NCI-H1417 (cell line): ENCODE measurements at places on chromosomes 1 and 21.

DNA sequence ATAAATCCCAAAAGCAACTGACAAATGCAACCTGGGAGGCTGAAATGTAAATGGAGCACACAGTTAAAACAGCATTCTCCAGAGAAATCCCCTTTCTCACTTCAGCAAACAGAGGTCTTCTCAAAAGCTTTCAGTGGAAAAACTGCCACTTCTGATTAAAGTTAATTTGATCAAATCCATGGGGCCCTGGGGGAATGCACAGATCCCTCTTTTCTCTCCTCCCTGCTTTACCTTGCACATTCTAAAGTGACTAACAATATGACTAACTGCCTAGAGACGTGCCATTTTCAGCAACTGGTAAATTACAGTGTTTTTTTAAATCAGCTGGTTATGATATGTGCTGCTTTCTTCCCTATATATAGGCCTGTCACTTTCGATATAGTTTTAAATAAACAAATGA is 142.5 kb downstream of the RERE start:
- no peak for DNase-seq

- DNase-seq = no peak
Observed at GRCh38 chr1:80083892-80084291, 1077.4 kb upstream of the ADGRL4 start.

DNA sequence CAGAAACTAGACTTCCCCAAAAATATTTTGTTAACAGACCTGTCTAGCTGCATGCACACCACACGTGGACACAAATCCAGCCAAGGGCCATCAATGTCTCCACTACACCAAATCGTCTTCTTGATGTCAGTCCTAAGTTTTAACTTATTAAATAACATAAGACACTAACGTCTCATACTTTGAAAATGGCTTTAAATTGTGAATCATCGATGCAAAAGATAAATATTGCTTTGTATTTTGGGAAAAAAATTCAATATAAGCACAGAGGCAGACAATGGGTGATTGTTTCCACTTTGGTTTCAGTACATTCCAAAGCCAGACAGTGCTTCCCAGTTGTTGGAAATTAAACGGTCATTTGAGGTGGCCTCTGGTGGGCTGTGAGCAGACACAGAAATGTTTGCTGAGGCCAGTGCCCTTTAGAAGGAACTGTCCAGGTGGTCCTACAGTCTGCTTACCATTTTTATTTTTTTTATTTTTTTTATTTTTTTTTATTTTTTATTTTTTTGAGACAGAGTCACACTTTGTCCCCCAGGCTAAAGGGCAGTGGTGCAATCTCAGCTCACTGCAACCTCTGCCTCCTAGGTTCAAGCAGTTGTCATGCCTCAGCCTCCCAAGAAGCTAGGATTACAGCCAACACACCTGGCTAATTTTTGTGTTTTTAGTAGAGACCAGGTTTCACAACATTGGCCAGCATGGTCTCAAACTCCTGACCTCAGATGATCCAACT is 1.8 kb upstream of the KIAA2013 start:
- no peak for DNase-seq

GRCh38 chr1:68147534-68148171 is 84.7 kb downstream of the WLS start:
- no peak for DNase-seq

- peak; percentile 38 for DNase-seq
Observed at GRCh38 chr1:90753556-90753955, 36.5 kb upstream of the BARHL2 start.

DNA sequence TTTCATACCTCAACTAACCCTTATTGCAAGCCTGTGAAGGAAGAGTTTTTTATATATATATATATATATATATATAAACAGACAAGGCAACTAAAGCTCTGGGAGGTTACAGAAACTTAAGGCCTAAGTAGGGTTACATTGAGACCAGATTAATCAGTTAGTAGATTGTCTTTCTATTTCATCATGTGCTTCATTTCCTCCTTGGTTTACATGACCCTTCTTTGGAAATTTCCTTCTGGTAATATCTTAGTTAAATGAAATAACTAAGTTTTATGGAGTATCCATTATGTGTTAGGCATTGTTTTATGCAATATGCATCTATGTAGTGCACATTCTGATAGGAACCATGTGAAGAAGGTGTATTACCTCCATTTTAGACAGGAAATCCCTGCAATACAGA is 112.7 kb downstream of the FGGY start:
- no peak for DNase-seq

GRCh38 chr1:116493484-116494352 is 77.1 kb downstream of the CD58 start:
- DNase-seq = no peak

GRCh38 chr1:15017120-15017519 is 136.4 kb upstream of the TMEM51 start:
- no peak for DNase-seq

- peak; percentile 75 for DNase-seq
Observed at GRCh38 chr1:7247791-7248548, 462.7 kb downstream of the CAMTA1 start.

DNA sequence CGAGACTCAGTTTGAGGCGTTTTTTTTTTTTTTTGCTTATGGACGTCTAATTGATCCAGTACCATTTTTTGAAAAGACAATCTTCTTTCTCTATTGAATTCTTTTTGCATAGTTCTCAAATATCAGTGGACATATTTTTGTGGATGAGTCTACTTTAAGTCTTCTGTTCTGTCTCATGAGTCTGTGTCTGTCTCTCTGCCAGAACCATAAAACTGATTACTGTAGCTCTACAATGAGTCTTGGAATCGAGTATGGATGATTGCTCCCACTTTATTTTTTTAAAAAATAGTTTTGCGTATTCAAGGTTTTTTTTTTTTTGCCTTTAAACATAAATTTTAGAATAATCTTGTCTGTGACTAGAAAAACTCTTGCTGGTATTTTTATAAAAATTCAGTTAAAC is 323.5 kb downstream of the ZNF326 start:
- DNase-seq = no peak

DNA sequence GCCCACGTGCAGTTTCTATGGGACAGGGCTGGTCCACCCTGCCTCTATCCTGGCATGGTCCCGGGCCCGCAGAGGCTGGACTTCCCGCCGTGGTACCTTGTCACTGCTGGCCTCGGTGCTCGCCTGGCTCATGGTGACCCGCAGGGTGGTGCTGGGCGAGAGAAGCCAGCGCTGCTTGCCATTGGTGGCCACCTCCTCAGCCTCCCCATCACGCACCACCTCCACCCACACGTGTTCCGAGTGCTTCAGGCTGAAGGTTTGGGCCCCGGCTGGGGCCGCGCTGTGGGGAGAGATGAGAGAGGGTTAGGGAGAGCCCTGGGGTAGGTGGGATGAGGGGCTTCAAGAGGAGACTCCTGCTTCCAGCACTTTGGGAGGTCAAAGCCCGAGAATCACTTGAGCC is 14.5 kb downstream of the PADI2 start:
- no peak for DNase-seq

- no peak for DNase-seq
Observed at GRCh38 chr1:210372491-210372890, 43.8 kb downstream of the HHAT start.

DNA sequence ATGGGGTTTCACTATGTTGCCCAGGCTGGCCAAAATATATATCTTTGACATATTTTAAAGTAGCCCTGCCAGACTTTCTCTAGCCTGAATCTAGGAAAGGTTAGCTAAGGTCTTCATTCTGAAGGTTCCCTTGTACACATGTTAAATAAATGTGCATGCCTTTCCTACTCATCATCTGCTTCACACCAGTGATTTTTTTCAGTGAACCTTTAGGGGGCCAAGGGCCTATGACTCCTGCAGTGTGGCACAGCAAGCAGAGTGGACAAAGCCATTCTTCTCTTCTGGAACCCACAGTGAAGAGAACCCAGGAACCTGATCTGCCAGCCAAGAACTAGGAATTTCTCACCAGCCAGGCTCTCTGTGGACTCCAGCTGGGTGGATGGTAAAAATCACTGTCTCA is 22.9 kb downstream of the CBR1 start:
- DNase-seq = no peak

GRCh38 chr1:115326419-115326818 is 11.6 kb downstream of the NGF start:
- no peak for DNase-seq

GRCh38 chr1:158818975-158819431 is 12.1 kb upstream of the MNDA start:
- no peak for DNase-seq

DNA sequence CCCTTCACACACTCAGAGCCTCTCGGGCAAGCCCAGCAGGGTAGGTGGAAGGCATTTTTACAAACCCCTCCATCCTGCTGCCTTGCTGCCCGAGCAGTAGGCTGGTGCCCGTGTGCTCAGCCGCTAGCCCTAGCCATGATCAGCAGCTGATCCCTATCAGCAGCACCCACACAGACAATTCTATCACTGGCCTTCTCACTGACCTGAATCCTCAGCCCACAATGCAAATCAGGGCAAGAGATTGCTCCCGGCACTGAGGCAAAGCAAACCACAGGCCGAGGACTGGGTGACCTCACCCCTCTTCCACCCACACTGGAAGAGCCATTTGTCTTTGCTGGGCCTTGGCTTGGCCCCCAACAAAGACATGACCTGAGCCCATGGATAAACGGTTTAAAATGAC is 895 bp upstream of the PDZK1 start:
- no peak for DNase-seq

DNA sequence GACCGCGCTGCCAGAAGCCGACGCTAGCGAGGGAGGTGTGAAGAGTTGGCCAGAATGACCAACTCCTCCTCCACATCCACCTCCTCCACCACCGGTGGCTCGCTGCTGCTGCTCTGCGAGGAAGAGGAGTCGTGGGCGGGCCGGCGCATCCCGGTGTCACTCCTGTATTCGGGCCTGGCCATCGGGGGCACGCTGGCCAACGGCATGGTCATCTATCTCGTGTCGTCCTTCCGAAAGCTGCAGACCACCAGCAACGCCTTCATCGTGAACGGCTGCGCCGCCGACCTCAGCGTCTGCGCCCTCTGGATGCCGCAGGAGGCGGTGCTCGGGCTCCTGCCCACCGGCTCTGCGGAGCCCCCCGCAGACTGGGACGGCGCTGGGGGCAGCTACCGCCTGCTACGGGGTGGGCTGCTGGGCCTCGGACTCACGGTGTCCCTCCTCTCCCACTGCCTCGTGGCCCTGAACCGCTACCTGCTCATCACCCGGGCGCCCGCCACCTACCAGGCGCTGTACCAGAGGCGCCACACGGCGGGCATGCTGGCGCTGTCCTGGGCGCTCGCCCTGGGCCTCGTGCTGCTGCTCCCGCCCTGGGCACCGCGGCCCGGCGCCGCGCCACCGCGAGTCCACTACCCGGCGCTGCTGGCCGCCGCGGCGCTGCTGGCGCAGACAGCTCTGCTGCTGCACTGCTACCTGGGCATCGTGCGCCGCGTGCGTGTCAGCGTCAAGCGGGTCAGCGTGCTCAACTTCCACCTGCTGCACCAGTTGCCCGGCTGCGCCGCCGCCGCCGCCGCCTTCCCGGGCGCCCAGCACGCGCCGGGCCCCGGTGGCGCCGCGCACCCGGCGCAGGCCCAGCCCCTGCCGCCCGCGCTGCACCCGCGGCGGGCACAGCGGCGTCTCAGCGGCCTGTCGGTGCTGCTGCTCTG is 1.2 kb downstream of the GPR88 start:
- DNase-seq = peak; percentile 81

GRCh38 chr1:118827636-118828035 is 160.5 kb downstream of the TBX15 start:
- no peak for DNase-seq

DNA sequence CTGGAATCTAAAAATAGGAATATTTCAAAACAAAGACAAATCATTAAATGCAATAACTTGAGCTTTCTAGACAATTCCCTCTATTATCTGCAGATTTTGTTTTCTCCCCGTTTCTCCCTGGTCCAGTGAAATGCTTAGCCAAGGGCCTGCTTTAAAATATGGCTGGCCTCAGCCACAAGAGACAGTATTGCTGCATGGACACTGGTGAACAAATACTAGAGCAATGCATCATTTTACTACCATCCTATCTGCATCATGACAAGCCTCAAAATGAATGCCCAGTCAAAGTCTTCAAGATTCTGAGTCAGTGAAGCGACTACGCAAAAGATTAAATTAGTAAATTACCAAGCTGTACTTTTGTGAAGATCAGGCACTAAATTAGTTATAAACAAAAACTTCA is 80.5 kb downstream of the ENAH start:
- no peak for DNase-seq

GRCh38 chr1:209791920-209792319 is 7.6 kb upstream of the C1orf74 start:
- no peak for DNase-seq

DNA sequence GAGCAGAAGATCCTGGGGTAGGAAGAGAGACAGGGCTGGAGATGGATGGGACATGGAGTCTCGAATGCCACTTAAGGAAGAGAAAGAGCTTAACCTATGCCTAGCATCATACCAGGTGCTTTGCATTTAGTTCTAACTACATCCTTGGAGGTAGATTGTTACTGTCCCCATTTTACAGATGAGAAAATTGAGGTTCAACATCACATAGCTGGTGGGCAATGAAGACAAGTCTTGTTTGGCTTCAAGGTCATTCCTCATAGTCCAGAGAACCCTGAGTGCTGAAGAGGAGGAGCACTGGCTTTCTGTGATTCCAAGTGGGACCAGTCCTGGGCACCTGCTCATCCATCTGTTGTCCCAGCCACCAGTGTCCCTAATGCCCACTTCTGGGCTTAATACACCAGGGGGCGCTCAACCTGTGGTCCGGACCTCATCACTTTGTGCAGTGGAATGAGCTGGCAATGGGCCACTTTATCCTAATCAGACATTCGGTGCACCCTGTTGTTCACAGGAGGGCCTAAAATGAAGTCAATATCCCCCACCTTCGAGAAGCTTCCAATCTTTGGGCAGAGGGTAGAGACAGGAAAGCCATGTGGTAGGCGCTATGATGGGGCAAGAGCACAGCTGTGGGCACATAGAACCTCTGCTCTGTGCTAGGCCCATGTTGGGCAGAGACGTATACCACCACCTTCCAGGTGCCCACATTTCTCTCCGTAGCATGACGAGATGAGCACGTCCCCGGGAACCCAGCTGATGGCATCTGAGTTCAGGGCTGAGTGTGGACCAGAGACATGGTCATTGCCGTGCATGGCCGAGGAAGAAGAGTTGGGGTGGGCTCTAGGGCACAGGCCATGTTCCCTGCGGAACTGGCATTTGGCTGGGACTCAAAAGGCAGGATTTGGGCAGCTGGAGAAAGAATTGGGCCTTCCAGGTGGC is 9.2 kb downstream of the RPS6KA1 start:
- DNase-seq = no peak

DNA sequence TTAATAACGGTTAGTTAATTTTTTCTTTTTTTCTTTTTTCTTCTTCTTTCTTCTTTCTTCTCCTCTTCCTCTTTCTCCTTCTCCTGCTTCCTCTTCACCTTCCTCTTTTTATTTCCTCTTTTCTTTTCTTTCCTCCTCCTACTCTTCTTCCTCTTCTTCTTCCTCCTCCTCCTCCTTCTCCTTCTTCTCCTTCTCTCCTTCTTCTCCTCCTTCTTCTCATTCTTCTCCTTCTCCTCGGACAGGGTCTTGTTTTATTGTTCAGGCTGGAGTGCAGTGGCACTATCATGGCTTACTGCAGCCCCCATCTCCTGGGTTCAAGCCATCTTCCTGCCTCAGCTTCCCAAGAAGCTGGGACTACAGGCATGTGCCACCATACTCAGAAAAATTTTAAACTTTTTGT is 13.4 kb upstream of the ACBD3 start:
- DNase-seq = no peak
